NCI-H2171 (cell line): ENCODE measurements at places on chromosomes 1 and 21.

- no peak for DNase-seq
Measured at GRCh38 chr1:31400393-31400792, 12.6 kb upstream of the SERINC2 start.

DNA sequence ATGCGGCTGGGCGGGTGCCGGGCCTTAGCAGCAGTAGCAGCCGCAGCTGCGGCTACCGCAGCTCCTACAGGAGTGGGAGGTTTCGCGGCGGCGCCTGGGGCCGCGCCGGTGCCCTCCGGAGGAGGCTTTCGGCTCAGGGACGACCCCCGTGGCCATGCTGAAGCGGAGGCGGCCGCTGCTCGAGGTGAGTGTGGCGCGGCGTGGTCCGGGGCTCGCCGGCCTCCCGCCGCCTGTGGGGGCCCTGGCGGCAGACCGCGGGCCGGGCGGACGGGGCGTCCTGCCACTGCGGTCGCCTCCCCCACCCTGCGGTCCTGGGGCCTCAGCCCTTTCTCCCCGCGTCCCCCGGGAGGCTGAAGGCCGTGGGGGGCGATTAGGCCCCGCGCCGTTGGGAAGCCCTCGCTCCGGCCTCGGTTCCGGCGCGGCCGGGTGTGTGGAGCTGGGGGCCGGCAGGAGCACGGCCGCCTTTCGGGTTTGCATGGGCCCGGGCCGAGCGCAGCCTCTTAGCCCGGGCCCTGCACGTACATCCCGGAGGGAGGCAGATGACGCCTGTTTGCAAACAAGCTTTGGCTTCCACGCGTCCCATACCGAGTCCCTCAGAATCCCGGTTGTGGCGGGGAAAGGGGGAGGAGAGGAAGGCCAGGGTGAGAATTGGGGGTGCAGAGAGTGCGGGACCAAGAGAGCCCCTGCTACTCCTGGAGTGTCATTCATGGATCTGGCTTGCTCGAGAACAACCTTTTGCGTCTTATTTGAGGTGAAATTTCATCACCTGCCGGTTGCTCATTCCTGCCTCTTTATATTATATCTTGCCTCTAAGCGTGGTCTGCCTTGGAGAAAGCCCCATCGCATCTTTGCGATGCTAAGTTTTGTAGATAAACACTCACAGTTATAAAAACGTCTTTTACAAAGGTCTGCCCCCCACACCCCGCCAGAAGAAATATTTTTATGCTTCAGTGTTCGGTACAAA, 613 bp downstream of the ZFYVE9 start:
- peak; percentile 55 for DNase-seq

DNA sequence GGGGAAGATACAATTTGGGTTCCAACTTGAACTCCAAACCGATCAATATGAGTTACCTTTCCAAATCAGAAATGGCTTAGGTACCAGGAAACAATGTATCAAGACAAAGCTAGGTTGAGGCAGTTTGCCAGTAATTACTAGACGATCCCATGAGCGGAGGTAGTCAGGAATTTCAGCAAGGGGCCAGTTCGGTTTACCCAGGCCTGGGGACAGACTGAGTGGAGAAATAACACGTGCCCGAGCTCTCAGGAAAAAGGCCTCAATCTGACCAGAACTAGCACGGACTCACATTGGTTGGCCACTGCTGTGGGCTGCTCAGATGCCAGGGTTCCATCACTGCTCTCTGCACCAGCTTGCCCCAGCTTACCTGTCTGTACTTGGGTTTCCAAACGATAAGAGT, 15.3 kb downstream of the CLSTN1 start:
- DNase-seq = no peak

DNA sequence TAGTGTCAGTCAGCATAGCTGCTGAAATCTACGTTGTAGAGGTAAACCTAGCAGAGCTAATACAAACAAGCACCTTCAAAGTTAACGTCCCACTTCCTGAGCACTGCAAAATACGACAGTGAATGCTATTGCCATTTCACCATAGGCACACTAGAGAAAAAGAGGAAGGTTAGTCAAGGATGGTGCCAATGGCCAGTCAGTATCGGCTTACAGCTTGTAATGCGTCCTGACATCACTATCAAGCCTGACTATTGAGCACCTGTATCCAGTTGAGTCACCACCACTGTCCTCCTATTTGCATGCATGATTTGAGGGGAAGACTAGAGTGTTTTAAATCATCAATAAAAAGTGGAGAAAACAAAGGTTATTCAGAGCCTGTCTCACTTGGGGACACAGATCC, 34.4 kb downstream of the NUCKS1 start:
- DNase-seq = no peak

GRCh38 chr1:114833421-114833820, 21.2 kb upstream of the SYCP1 start:
- no peak for DNase-seq

GRCh38 chr1:7389201-7389905, 381.7 kb upstream of the VAMP3 start:
- no peak for DNase-seq

GRCh38 chr1:150362721-150363425, 1.1 kb upstream of the RPRD2 start:
- DNase-seq = no peak

GRCh38 chr1:12203216-12204007, 26.4 kb upstream of the VPS13D start:
- DNase-seq = no peak

DNA sequence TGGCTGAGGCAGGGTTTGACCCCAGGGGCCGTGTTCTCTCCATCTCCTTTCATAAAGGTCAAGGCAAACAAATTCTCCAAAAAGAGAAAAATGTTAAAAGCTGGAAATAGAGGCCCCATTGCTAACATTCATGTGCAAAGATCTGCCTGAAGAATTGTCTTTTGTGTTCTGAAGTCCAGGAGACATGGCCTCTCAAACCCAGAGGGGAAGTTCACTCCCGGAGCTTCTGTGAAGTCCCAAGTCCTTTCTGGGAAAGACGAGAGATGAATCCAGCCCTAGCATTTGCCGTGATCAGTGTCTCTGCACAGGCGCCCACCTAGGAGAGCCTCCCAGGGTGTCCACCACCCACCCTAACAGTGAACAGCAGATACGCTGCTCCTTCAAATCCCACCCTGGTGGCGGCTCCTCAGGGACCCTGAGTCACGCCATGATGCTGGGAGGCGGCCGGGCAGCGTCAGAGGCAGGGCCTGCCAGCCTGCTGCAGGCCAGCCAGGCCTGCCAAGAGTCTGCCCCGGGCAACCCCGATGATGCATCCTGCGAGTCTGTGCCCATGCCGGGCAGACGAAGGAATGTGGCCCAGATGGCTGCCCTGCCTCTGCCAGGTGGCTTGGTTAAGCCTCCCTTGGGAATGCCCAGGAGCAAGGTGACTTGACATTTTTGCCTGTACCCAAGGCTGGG, 5.2 kb upstream of the C2CD2 start:
- peak; percentile 56 for DNase-seq

DNA sequence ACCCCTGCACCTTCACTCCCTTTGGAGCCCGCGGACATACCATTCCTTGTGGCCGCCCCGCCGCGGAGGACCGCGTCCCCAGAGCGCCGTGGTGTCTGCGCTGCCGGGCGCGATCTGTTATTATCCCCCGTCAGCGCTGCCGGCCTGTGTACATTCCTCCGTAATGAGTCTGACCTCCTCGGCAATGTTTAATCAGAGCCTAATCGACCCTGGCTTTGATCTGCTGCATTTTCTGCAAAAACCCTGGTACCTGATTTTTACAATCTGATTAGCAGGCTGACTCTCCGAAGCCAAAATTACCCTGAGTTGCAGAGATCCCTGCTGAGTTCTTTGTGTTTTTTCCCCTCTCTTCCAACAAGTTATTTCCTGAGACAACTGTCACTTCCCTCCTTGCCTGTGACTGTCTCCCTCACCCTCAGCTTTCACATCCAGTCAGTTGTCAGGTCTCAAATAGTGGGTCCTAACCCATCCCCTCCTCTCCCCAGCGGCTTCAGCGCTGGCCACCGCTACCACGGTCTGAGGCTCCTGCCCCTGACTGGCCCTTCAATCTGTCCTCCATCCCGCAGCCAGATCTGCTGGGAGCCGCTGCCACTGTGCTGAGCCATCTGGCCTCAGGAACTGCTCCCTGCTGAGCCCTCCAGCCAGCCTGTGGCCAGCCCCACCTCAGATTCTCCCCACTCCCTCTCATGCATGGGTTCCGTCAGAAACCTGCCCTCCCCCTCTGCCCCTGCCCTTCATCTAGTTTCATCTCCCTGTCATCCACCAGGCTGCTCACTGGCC, 53.5 kb downstream of the GLIS1 start:
- DNase-seq = no peak

DNA sequence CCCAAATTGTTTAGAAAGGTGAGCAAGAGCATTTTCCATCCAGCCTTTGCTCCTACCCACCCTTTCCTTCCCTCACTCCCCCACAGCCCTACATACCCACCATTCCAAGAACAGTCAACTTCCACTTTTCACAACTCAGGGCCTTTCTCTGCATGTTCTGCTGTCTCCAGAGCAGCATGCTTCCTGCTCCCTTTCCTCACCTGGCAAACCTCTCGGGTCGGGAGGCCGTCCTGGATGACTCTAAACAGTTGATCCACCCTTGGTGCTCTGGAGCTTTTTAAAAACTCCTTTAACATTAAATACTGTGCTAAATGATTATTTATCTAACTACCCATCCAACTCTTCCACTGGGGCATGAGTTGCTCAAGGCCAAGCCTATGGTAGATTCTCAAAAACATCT, 200.6 kb downstream of the SETD4 start:
- DNase-seq = no peak

GRCh38 chr1:215566556-215567490, at the start of gene KCTD3:
Gene KCTD3 (plus strand): TSS chr1:215567304. CDS start chr1:215567686, 382 bp downstream.
- DNase-seq = peak; percentile 49

GRCh38 chr1:22104865-22105437, 37.9 kb downstream of the WNT4 start:
- no peak for DNase-seq
